RPMI7951 (cell line): ENCODE measurements at places on chromosomes 3 and 15. TPM values are rescaled to one million over a fixed set of nuclear protein-coding genes. Genes with fewer than 3 reads are reported as not detected.
A peak's percentile ranks its signal among the peaks of the same experiment; 100 is the strongest.

GRCh38 chr3:2923390-2923789, 186.8 kb downstream of the IL5RA start:
- DNase-seq = no peak

GRCh38 chr15:52331490-52332240, 36.1 kb upstream of the MYO5C start:
- peak; percentile 41 for DNase-seq

RNU5B-1 gene
- not detected in 2 replicates for total RNA-seq

GRCh38 chr15:52220251-52220650, 29.1 kb upstream of the GNB5 start:
- no peak for DNase-seq

- DNase-seq = no peak
Observed at GRCh38 chr15:42696626-42697025, 40.3 kb downstream of the CDAN1 start.
